Breast epithelium (tissue), 4 donors: ENCODE measurements at places on chromosomes 16 and 17.

GRCh38 chr17:47076171-47076570, 97.1 kb upstream of the RPRML start:
- no peaks in the 10 kb centered on the region for H3K36me3 ChIP-seq
- no peaks in the 10 kb centered on the region for H3K4me1 ChIP-seq
- H3K27ac ChIP-seq: no peak overlapping the region
- no peaks in the 10 kb centered on the region for H3K27me3 ChIP-seq
- no peak overlapping the region for H3K4me3 ChIP-seq

DNA sequence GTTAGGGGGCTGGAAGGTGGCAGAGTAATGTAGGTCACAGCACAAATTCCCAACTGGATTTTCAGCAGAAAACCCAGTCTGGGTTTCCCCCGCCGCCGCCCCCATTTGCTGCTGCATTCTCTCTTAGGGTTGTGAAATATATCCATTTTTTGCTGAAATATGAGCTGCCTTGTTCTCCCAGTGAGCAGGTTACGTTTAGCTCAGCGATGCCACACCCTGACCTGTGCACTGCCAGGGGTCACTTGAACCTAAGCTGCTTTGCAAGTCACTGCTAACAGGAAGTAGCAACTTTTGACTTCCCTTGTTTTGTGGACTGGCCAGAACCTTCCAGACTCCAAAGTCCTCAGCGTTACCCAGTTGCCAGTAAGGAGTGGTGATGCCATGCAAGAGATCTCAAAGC, 274.1 kb downstream of the CPPED1 start:
- no peaks in the 10 kb centered on the region for H3K36me3 ChIP-seq
- H3K4me1 ChIP-seq: no peaks in the 10 kb centered on the region
- H3K27ac ChIP-seq: no peak overlapping the region
- H3K27me3 ChIP-seq: no peaks in the 10 kb centered on the region
- DNase-seq: no peak
- H3K4me3 ChIP-seq: no peak overlapping the region

DNA sequence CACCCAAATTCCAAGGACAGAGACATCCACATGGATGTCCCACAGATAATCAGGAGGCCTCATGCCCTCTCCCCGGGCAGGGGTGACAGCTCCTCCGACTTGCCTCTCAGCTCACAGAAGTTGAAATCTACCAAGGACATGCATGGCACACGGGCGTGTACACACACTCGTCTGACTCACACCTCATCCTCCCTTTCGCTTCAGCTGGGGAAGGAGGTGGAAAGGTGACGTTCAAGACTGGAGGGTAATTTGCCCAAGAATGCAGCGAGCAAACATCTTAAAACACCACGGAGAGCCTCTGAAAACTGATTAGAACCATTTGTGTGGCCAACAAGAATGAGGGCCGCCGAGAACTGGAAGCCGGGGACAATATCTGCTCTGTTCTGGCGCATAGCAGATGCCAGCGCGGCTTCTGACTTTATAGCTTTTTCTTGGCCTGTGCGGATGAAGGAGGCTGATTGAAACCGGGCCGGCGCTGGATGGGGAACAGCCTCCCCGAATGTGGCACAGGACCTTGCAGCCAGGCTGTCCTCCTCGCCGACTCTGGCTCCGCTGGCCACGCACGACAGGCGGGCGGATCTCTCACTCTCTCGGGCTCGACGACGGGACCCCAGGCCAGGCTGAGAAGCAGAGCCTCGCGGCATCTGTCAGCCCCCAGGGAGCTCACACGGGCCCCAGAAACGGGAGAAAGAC, 100.9 kb downstream of the C16orf95 start:
- no peaks in the 10 kb centered on the region for H3K27me3 ChIP-seq
- H3K4me3 ChIP-seq: no peak overlapping the region
- H3K27ac ChIP-seq: no peak overlapping the region

- H3K36me3 ChIP-seq: no peaks in the 10 kb centered on the region
- H3K27me3 ChIP-seq: no peaks in the 10 kb centered on the region
- no peaks in the 10 kb centered on the region for H3K4me1 ChIP-seq
- no peak overlapping the region for H3K4me3 ChIP-seq
- DNase-seq: no peak
These were observed 18.4 kb downstream of the ADCY9 start for GRCh38 chr16:4097826-4098240.

DNA sequence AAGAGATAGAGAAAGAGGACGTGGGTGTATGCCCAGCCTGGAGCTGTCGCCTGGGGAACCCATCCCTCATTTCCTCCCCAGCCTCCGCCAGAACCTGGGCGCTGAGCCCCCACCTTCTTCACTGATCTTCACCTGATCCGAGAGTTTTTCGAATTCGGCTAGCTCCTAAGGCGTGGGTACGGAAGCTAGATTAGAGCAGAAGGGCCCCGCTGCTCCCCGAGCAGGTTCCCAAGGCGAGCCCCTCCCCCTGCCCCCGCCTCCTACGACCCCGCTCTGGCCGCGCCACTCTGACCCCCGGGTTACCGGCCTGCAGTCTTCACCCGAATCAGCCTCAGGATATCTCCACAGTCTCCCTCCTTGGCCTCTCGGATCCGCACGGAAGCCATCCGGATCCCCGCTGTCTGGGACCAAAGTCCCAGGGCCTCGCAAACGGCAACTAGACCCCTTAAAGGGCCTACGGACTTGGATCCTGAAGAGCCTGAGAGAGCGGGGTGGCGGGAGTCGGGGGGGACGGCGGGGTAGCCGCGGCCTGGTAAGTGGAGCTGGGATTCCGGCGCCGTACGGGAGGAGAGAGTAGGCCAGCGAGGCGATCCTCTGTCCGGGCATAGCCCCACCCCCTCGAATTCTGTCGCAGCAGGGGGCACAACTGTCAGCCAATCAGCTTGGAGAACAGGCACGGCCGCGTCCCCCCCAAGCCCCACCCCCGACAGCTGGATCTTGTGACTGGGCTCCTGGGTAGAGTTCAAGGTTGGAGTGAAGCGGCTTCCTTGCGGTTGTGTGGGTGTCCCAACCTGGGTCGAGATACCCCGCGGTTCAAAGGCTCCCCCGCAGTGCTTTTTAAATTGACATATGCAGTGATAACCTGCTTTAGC, at the start of gene SAT2:
SAT2 (minus strand) TSS at position 572 of the 872 bp plus-strand sequence; CDS start at position 386, 186 bp downstream.
- no peaks in the 10 kb centered on the region for H3K36me3 ChIP-seq
- peak within 1 kb of the TSS; percentile 78 for H3K4me3 ChIP-seq
- DNase-seq: peak; percentile 95
- no peaks in the 10 kb centered on the region for H3K4me1 ChIP-seq

DNA sequence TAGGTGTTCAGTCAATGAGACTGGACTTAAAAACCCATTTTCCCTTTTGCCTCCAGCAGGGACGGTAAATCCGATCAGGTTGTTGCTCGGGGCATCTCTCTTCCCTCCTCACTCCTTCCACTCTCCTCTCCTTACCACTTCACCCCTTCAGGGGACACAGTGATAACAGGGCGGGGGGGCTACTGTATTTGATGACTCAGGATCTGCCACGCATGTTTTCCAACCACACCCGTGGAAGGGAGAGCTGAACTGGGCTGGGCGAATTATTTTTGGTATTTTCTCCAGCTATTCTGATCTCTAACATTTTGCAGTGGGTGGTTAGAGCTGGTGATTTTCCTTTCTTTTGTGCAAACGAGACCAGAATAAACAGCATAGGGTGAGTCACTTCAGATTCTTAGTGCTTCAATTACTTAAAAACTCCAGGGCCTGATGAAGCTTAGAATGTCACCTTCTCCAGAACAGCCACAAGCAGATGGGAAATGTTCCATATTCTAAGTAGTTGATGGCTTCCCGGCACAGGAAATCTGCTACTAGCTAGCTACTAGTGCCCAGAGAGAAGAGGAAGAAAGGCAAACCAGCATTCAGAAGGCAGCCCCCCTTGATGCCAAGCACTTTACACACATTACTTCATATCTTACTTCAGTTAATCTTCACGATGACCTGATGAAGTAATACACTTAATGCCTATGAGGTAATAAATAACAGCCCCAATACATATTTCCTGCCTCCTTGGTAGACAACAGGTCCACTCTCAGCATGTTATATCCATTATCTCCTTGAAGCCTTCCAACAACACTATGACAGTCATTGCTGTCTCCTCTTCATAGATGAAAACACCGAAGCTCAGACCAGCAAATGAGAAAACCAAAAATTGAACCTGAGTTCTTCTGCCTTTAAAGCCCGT, 74.1 kb downstream of the ASIC2 start:
- H3K27me3 ChIP-seq: no peaks in the 10 kb centered on the region
- H3K27ac ChIP-seq: no peak overlapping the region
- H3K36me3 ChIP-seq: no peaks in the 10 kb centered on the region
- H3K4me1 ChIP-seq: no peaks in the 10 kb centered on the region

- H3K4me1 ChIP-seq: no peaks in the 10 kb centered on the region
- no peak for DNase-seq
- H3K27me3 ChIP-seq: no peaks in the 10 kb centered on the region
- peak overlapping the region; percentile 80 for H3K4me3 ChIP-seq
- H3K27ac ChIP-seq: peak overlapping the region; percentile 97
- no peaks in the 10 kb centered on the region for H3K36me3 ChIP-seq
These were observed 541 bp upstream of the RBBP6 start for GRCh38 chr16:24538756-24539294.

DNA sequence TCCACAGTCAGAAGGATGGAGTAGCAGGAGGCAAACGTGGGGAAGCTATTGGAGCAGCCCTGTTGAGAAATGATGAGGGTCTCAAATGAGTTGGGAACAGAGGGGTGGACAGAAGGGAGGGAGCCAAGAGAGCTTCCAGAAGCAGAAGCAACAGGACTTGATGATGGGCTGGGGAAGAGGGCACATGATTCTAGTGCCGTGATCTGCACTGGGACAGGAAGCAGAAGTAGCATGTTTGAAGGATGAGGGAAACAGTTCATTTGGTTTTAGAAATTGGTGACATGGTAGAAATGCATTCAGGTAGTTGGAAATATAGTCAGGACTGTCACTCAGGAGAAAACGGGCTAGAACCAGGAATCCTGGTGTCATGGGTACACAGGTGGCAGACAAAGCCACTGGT, 19.4 kb downstream of the EMP2 start:
- H3K36me3 ChIP-seq: no peaks in the 10 kb centered on the region
- no peak for DNase-seq
- peaks cover 5% of the 10 kb centered on the region for H3K4me1 ChIP-seq
- no peak overlapping the region for H3K27ac ChIP-seq
